ENCODE measurements at places on chromosomes 6 and 20.

DNA sequence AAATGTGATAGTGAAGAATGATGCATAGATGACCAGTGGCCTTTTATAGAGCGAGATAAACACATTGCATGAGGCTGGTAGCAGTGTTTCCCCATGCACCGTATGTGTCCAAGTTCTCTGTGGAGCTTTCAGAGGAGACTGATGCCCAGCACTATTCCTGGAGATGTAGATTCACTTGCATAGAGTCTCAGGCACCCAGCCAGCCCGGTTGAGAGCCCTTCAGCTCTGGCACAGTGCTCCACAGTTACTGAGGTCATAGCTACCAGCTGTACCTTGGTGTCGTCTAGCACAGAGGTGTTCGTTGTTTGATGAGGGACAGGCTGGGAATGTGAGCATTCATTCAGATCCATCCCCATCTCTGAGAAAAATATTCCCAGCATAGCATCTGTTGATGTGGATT, 328.9 kb downstream of the FARS2 start:
- peak; percentile 4 for DNase-seq

- no peak for DNase-seq
Measured at GRCh38 chr20:11894062-11894461, 23.6 kb upstream of the BTBD3 start.

GRCh38 chr6:74755196-74755595, 450.7 kb downstream of the COL12A1 start:
- no peak for DNase-seq

DNA sequence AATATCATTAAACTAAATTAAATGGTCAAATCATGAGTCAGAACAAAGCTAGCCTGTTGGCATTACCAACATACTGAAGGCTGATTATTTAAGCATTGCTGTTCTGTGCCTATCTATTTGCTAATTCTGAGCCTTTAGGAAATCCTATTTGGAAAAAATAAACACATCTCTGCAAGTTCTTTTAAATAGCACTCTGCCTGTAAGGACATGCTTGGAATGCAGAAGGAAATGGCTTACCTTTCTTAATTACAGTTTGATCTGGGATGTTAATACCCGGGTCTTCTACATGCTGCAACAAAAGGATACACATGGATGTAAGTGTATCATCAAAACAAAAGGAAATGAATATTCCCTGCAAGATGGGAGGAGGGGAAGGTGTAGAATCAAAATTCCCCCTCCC, 8.3 kb downstream of the TFAP2A start:
- DNase-seq = no peak

GRCh38 chr6:52657870-52658269, 13.0 kb upstream of the TMEM14A start:
- no peak for DNase-seq

DNA sequence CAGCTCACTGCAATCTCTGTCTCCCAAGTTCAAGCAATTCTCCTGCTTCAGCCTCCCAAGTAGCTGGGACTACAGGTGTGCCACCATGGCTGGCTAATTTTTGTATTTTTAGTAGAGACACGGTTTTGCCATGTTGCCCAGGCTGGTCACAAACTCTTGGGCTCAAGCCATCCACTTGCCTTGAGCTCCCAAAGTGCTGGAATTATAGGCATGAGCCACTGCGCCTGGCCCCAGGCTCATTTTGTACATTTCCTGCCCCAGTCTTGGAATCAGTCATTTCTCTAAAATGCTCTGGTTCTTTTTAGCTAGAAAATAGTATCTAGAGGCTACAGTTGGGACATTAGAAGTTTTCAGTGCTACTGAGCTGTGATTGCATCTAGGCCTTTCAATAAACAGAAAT, 13.5 kb downstream of the MANBAL start:
- DNase-seq = no peak

DNA sequence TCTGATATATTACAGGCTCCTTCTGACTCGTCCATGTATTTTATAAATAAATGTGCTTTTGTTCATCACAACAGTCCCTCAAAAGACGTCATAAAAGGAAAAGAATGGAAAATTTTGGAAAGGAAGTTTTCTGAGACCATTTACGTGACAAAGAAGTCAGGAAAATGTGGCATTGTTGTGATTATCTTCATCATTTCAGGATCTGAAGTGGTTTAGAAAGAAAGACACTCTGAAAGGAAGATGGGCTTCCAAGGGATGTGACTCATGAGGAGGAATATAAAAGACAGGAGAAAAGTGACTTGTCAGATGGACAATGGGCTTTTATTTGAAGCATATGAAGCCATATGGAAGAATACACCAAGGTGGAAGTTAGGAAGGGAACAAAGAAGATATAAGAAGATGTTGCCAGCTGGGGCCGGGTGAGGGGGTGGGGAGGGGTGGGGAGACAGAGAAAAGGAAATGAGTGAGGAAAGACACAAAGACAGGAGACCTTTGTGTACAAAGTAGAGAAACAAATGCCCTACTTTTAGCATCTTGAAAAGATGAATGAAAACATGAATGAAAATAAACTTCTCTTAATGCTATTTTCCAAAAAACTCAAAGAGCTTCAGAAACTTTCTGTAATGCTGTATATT, 190.3 kb upstream of the PREP start:
- DNase-seq = no peak

- no peak for DNase-seq
Measured at GRCh38 chr20:50431066-50431450, 79.1 kb upstream of the PTPN1 start.

- DNase-seq = no peak
Measured at GRCh38 chr6:71727632-71728294, 158.6 kb upstream of the RIMS1 start.

- DNase-seq = no peak
Measured at GRCh38 chr6:160979061-160979708, 12.4 kb upstream of the MAP3K4 start.

DNA sequence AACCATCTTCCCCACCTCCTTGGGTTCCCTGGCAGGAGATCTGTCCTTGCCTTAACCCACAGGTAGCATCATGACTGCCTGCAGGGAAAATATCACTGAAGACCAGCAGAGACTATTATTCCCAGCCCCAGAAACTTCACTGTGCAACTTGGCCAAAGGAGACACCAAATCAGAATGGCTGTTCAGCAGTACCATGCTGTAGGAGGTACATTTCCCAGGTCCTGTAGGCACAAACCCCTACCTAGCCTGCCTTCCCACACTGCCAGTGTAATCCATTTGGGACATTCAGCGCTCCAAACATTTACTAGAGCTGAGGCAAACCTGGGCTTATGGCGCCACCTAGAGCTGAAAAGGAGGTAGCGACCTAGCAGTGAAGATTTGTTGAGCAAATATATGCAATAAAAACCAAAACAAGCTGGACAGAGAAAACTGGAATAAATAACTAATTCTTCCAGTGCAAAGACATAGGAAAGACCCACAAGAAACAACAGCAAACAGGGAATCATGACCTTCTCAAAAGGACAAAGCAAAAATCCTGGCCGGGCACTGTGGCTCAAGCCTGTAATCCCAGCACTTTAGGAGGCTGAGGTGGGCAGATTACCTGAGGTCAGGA, 60.3 kb downstream of the VTA1 start:
- DNase-seq = no peak

GRCh38 chr6:1491025-1491424, 101.6 kb downstream of the FOXF2 start:
- no peak for DNase-seq

DNA sequence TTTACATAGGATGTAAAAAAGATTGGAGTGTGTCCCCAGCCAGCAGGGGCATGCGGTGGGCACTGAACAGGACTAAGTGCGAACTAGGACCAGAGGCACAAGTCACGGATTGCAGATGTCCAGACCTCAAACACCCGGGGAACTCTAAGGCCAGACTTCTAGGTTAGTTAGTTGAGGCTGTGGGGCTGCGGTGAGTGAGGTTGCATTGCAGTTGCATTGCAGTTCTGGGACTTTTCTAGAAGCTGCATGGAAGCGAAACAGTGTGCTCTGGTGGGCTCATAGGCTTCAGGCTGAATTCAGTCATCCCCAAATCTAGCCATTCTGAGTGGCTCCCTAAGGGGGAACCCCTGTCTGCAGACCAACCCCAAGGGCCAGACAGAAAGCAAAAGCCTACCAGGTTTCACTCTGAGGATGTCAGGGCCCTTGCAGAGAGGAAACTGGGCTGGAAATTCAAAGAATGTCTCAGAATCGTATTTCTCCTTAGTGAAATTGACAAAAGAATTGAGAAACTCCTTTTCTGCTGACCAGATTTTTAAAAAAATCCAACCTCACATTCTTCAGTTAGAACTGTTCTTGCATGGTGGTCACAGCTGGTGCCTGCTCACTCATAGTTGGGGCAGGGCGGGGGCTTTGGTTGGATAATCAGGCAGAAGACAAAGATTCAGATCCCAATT, 182.8 kb downstream of the ZDHHC14 start:
- no peak for DNase-seq

DNA sequence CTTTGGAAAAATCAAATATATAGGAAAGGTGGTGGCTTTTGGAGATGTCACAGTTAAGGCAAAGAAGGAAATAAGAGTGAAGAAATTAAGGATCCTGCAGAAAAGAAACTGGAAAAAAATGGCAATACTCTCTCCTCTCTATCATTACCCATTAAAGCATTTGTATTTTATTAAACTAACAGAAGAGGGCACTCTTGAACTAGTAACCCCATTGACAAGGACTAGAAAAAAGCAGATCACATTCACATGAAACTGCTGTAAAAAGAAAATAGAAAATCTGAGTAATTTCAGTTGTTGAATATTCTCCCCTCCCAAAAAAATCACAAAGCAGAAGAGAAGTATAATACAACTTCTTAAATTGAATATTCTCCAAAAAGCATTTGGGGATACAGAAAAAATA, 104.1 kb upstream of the SLC35B3 start:
- DNase-seq = no peak

GRCh38 chr20:19789009-19789408, 31.0 kb downstream of the RIN2 start:
- no peak for DNase-seq

DNA sequence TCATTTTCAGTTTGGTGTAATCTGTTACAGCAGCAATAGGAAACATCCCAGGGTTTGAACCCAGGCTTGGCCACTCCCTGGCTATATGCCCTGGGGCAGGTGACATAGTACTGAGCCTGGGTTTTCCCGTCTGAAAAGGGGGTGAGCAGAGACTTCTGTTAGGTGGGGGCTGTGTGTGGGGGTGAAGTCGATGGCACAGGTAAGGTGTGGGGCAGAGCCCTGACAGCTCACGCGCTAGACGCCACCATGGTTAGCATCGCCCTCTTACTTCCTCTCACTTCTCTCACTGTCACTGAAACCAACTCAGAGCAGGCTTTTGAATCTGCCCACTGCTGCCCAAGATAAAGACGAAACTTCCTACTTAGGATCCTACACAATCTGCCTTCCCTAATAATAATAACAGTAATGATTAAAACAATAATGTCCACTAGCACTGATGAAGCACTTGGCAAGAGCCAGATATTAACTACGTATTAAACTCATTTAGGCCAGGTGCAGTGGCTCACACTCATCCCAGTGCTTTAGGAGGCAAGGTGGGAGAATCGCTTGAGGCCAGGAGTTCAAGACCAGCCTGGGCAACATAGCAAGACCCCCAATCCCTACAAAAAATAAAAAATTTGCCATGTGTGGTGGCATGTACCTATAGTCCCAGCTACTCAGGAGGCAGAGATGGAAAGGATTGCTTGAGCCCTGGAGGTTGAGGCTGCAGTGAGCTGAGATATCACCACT, 117.9 kb upstream of the PTPN1 start:
- DNase-seq = no peak

DNA sequence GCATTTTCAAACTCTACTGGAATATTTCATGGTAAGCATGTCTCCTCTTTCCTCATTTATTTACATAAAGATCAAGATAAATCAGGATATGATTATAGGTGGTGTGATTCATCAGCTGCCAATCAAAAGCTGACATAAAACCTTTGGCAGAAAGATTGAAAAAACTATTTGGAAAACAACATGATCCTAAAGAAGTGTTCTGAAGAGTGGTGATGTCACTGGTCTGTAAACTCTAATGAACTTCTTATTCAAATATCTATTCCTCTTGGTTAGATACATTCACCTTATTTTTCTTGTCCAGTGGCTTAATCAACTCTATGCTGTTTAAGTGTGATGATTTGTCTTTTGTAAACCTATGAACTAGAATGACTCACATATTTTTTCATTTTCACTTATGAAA, 535.5 kb upstream of the CITED2 start:
- DNase-seq = no peak

GRCh38 chr6:71179249-71179885, 109.2 kb upstream of the OGFRL1 start:
- DNase-seq = no peak

GRCh38 chr6:145540741-145541140, 194.6 kb downstream of the EPM2A start:
- no peak for DNase-seq

- DNase-seq = no peak
Measured at GRCh38 chr6:14259594-14260152, 142.1 kb downstream of the CD83 start.

DNA sequence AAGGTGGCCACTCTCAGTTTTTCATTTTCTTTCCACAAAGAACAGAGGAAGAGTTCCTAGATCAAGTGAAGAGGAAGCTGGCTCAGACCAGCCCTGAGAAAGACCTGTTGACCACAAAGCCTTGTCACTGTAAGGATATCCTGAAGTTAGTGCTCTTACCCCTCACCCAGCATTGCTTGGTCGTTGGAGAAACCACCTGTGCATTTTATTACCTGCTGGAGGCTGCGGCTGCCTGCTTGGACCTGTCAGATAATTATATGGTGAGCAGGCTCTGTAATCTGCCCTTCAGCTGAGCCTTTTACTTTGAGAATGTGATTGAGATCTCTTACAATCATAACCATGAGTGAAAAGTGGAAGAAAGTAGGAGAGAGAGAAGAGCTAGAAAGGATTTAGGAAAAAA, 21.9 kb downstream of the TREML1 start:
- peak; percentile 31 for DNase-seq

DNA sequence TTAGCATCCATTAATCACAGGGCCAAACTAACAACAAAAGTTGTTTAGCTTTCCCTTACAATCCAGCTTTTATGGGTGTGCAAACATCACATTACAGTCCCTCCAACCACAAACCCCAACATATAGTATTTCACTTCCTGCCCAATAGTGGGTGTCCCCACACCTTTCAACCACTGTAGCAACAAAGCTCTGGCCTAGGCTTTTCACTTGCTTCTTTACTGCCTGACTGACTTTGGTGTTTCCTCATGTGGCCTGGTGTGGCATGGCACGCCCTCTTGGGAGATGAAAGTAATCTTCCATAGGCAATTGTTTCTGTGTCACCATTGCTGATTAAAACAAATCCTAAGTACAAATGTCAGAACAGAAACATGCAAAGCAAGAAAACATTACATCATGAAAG, 46.3 kb downstream of the MCM8 start:
- DNase-seq = peak; percentile 94

GRCh38 chr20:57659517-57660180, 39.4 kb upstream of the ZBP1 start:
- no peak for DNase-seq
